Ovary (tissue), 10 donors: ENCODE measurements at places on chromosomes 13 and 19. TPM values are rescaled to one million over a fixed set of nuclear protein-coding genes. Genes with fewer than 3 reads are reported as not detected.
A peak's percentile ranks its signal among the peaks of the same experiment; 100 is the strongest.

The ZNF541 gene
- 0.62 TPM for total RNA-seq

The MAST1 gene
- 1.3 TPM for total RNA-seq

The ARRDC5 gene
- 0.15 TPM for total RNA-seq

The KLHL26 gene
- total RNA-seq, result 10.6 TPM

The IFNL4 gene
- total RNA-seq, result not detected

The ZNF837 gene
- 2.3 TPM for total RNA-seq

GRCh38 chr19:48560095-48560530, 8.1 kb downstream of the SULT2B1 start:
- H3K36me3 ChIP-seq, result no peaks in the 10 kb centered on the region
- no peak overlapping the region for H3K27ac ChIP-seq
- no peaks in the 10 kb centered on the region for H3K27me3 ChIP-seq
- no peak overlapping the region for H3K4me3 ChIP-seq

DNA sequence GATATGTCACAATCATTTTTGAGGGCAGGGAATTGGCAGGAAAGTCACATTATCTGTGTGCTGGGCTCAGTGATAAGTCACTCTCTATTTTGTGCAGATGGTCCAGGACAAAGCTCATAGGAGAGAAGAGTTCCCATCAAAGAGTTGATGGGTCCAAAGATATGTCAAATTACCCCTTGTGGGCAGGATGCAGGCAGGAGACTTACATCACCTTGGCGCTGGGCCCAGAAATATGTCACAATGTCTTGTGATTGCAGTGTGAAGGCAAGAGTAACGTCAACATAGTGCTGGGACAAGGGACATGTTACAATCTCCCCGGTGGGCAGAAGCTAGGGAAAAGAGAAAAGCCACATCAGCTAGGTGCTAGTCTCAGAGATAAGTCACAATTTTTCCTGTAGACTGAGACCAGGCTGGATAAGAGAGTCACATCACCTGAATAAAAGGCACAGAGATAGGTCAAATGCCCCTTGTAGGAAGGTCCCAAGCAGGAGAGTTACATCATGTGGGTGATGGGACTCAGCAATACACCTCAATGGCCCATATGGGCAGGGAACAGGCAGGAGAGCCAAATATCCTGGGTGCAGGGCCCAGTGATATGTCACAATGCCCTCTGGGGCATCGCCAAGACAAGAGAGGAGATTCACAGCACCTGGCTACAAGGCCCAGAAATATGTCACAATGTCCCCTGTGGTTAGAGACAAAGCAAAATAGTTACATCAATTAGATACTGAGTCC, 47.9 kb downstream of the ZNF99 start:
- H3K27ac ChIP-seq, result no peak overlapping the region
- no peaks in the 10 kb centered on the region for H3K4me1 ChIP-seq
- H3K27me3 ChIP-seq, result no peaks in the 10 kb centered on the region

- no peak for DNase-seq
- no peak overlapping the region for H3K4me3 ChIP-seq
- H3K4me1 ChIP-seq, result no peaks in the 10 kb centered on the region
- H3K36me3 ChIP-seq, result peaks cover 3% of the 10 kb centered on the region
Observed at GRCh38 chr19:16527334-16527935, 14.8 kb downstream of the CHERP start.

- no peak overlapping the region for H3K27ac ChIP-seq
- no peaks in the 10 kb centered on the region for H3K36me3 ChIP-seq
- H3K4me1 ChIP-seq, result no peaks in the 10 kb centered on the region
- no peak overlapping the region for H3K4me3 ChIP-seq
- DNase-seq, result no peak
Observed at GRCh38 chr13:103328899-103329298, 262.7 kb upstream of the SLC10A2 start.

DNA sequence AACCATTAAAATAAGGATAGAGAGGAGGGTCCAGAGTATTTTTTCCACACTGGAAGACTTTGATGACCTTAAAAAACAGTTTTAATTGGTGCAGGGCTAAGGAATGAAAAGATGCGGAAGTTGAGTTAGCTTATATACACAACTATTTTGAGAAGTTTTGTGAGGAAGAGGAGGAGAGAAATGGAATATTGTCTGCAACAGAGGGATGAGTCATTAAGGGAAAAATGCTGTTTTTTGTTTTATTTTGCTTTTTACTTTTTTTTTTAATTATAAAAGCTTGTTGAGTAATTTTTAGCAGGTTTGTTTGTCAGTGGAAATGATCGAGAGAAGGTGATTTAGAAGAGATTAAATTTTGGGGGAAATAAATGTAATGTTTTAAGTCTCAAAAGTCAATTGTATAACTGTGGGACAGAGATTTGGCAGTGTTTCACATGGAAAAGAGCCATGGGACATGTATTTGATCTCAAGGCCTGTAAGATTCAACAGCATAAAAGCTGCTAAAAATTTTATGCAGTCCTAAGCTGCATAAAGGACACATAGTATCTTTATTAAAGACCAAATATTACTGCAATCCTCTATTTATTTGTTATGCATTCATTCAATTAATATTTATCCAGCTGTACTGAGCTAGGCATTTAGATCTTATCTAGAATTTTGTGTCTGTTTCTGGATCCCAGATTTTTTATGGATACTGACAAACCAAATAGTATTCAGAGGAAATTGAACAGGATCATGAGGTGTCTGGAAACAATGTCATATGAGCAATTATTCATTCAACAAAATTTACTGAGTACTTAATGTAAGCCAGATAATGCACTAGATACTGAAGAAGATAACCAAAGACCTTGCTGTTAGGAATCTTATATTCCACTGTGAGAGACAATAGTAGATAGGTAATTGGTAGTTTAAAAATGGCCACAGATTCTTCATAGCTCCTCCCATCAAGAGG, 72.7 kb downstream of the DNAJC15 start:
- no peaks in the 10 kb centered on the region for H3K27me3 ChIP-seq
- DNase-seq, result peak; percentile 13
- H3K4me1 ChIP-seq, result no peaks in the 10 kb centered on the region

GRCh38 chr13:37910790-37911189, 41.2 kb upstream of the TRPC4 start:
- no peak overlapping the region for H3K4me3 ChIP-seq
- H3K27ac ChIP-seq, result no peak overlapping the region
- H3K4me1 ChIP-seq, result no peaks in the 10 kb centered on the region
- H3K36me3 ChIP-seq, result no peaks in the 10 kb centered on the region
- H3K27me3 ChIP-seq, result no peaks in the 10 kb centered on the region

- H3K36me3 ChIP-seq, result no peaks in the 10 kb centered on the region
- H3K27ac ChIP-seq, result no peak overlapping the region
- no peak overlapping the region for H3K4me3 ChIP-seq
- H3K4me1 ChIP-seq, result no peaks in the 10 kb centered on the region
- H3K27me3 ChIP-seq, result no peaks in the 10 kb centered on the region
Observed at GRCh38 chr19:35060160-35060855, 18.8 kb downstream of the HPN start.

DNA sequence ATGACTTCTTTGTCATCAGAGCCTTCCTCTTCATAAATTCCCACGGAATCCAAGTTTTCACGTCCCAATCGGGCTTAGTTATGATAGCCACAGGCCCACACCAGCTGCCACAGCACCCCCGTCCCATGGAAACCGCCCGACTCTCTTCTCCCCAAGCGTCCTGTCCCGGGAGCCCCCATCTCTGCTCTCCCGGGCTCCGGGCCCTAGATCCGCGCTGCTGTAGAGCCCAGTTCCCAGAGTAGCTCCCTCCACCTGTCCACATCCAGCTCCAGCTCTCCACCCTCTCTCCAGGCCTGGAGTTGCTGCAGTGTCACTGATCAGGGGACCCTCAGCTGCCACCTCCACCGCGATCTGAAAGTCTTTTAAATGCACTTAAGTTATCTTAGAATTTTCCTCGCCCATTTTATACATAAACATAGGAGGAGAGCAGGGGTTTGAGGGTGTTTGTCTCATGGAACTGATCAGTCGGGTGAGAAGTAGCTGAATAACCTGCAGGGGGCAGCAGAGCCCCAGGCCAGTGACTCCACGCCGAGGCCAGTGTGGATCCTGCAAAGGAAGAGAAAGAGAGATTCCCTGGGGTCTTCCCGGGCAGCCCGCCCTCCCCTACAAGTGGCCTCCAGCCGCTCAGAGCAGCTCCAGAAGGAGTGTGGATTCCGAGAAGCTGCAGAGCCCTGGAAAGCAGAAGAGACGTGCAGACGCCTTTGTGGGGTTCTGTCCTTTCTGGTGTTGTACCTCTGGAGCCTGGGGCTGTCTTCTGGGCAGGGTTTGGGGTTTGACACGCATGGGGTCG, 1.1 kb upstream of the ZNF763 start:
- DNase-seq, result peak; percentile 89
- H3K4me3 ChIP-seq, result no peak overlapping the region
- H3K4me1 ChIP-seq, result peaks cover 12% of the 10 kb centered on the region
- H3K36me3 ChIP-seq, result no peaks in the 10 kb centered on the region
- H3K27me3 ChIP-seq, result no peaks in the 10 kb centered on the region

DNA sequence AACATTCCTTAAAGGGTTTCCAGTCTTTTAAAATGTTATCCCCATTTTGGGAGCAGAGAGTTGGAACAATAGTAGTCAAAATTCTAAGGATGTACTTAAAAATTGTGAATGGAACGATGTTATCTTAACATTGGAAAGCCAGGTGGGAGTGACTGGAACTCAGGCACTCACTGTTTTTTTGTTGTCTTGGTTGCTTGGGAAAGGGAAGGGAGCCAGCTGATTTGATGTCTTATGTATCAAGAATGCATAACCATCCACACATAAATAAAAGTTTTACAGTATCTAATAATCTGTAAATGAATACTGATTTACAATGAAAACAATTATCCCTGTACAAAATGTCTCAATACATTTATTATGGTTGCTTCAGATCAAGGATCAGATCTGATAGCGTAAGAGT, 88.7 kb downstream of the SLC10A2 start:
- H3K4me1 ChIP-seq, result no peaks in the 10 kb centered on the region
- H3K36me3 ChIP-seq, result no peaks in the 10 kb centered on the region

DNA sequence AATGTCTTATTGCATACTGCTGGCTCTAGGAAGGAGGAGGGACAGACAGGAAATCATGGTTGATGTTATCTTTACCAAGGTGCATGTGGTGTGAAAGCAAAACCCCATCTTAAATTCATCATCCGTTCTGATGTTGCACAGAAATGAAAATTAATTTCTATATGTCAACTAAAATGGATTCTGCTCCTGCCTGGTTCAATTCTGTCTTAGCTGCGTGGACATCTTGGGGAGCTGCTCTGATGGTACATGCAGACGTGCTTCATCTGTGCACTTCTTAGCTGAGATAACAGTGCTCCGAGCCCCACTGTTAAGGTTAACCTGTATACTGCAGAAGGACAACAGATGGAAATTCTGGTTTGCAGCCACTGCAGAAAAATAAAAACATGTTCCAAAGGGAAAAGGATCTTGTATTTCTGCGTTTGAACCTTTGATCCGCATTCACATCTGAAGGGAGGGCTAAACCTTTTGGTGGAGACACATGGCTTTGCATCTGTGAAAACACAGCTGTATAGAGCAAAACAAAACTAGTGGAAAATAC, 155.6 kb downstream of the TM9SF2 start:
- H3K36me3 ChIP-seq, result no peaks in the 10 kb centered on the region
- no peak for DNase-seq
- H3K4me3 ChIP-seq, result no peak overlapping the region
- H3K27me3 ChIP-seq, result no peaks in the 10 kb centered on the region
- H3K4me1 ChIP-seq, result no peaks in the 10 kb centered on the region
- H3K27ac ChIP-seq, result no peak overlapping the region
